ENCODE measurements at places on chromosomes 6 and 20. TPM values are rescaled to one million over a fixed set of nuclear protein-coding genes. Genes with fewer than 3 reads are reported as not detected.

The TUBE1 gene
- total RNA-seq, result 38.2 TPM

GRCh38 chr6:36917541-36918193 lies 31.9 kb downstream of the C6orf89 start:
- peak; percentile 99 for DNase-seq

The MOCS3 gene
- total RNA-seq, result 7.9 TPM

DNA sequence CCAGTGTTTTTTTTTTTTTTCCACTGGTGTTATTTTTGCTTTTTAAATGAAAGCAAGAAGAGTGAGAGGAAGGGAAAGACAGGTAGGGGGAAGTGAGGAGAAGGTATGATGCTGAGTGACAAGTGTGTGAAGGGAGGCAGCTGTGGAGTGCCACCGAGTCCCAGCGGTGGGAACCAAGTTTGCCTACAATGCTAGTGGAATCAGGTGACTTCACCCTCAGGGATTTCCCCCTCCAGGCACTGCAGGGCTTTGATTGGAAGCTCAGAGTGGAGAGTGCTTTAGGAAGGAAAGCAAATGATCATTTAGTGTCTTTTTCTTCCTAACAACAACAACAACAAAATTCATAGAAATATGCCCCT lies 120.5 kb upstream of the ENPP5 start:
- DNase-seq, result no peak

DNA sequence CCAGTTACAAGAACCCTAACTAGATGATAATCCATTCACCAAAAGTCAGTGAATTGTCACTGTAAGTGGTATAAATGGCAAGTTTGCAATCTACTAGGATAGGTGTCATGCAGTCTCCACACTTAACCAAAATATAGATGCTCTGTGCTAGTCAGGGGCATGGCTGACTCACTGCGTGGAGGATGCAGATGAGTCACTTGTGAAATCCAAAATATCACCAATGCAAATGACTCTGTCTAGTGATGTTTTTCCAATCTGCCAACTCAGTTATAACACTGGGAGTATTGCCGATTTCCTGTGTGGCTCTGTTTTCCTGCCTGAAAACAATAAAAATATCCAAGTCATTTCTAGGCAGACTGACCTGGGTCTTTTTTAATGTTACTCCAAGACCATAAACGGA lies 47.8 kb upstream of the NRSN1 start:
- DNase-seq, result no peak

- DNase-seq, result no peak
Observed at GRCh38 chr20:54088430-54088829, 18.0 kb upstream of the BCAS1 start.

DNA sequence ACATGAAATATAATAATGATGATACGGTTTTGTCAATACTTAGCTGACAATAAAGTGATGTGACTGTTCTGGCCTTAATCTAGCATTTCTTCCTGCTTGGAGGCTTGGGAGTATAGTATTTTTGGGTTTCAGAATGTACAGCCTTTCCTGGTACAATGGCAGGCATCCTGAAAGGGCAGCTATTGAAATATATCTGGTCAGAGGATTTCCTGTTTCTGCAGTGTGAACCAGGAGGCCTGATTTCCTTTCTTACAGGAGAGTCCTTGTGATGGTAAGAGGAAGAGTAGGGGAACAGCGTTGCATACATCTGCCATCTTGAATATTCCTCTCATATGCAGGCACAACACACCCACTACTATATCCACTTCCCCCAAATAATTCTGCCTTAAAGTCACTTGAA lies 93.7 kb downstream of the MYO6 start:
- DNase-seq, result no peak

DNA sequence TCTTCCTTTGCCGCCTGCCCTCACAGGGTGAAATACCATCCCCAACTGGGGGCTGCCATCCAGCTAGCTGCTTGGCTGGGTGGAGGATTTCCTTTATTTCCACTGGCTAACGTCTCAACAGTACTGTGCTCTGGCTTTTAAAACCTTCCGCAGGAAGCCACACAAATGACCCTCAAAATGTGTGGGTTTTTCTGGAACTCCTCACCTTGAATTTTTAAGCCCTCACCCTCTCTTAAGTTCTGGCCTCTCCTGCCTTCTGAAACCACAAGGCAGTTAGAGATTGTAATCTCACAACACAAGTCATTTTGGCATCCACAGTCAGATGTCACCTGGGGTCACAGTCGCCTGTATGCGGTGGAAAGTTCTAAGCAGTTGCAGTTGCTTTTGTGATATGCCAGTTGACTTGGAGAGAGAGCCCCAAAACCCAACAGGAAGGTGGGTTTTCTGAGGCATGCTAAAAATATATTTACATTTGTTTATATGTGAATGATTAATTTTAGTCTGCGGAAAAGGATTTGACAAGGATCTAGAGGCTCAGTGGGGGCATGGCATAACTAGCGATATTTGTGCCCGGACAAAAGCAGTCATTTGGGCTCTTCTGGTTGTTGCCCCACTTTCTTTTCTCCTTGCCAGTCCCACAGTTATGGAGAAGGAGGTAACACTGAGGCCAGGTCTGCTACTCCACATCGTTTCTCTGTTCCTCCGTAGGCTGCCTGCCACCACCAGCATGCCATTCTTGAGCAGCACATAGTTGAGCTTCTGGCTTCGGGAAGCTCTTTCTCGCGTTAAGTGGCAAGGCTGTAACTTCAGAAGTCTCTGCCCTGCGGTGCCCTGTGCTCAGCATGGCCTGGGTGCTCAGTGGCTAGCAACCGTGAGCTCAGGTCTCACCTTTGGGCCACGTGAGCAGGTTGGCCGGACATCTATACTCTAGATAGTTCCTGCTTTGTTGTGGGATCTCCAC lies 335.3 kb downstream of the CD83 start:
- no peak for DNase-seq

DNA sequence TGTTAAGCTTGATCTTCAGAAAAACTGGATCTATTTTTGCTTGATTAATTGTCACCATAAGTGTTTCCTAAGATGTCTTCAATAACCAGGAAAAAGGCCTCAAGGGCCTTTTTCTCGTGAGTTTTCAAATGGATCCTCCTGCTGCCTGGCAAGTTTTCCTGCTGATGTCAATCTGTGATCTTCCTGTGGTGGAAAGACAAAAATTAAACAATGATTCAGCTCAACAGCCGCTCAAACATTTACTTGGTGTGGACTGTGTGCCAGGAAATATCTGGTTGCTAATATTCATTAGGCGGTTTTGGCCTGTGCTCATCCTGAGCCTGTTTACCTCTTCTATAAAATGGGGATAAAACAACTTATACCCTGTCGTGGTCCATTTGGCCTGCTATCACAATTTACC lies 35.4 kb upstream of the SSTR4 start:
- no peak for DNase-seq

DNA sequence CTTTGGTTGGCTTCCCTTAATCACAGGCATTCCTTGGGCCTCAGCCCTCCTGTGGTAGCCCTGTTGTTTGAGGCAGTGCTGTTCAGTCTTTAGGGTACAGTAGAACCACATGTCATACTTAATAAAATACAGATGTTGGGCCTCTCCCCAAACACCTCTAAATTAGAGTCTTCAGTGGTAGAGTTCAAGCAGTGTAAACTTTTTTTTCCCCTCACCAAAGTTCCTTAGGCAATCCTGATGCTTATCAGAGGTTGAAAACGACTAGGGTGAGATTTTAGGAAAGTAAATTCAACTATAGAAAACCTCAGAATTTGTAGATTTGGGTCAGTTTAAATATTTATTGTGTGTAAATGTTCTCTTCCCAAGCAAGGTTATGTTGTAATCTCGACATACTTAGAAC lies 44.6 kb downstream of the BLTP3A start:
- DNase-seq, result no peak

The SUPT3H gene
- 10.6 TPM for total RNA-seq

The OR2B3 gene
- total RNA-seq, result not detected

DNA sequence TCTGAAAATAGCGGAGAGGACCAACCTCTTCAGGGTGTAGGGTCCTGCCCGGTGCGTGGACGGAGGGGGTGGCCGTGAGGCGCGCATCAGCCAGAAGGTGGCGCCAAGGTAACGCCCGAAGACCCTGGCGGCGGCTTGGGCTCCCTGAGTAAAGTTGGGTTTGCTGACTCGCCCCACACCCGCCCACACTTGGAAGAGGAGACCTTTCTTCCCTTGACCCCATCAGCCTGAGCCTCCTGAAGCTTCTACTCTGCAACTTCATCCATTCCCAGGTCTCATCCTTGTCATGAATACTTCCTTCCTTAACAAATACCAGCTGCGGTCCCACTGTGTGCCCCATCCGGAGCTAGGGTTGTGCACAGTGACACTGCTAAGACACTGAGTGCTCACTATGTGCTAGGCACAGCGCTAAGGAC lies 14.6 kb downstream of the CD40 start:
- peak; percentile 61 for DNase-seq

All from fibroblast of the aortic adventitia (primary cell).